ENCODE measurements at places on chromosomes 2 and 18.

- no peak for DNase-seq
Measured at GRCh38 chr2:39661826-39662225, 3.9 kb upstream of the TMEM178A start.

DNA sequence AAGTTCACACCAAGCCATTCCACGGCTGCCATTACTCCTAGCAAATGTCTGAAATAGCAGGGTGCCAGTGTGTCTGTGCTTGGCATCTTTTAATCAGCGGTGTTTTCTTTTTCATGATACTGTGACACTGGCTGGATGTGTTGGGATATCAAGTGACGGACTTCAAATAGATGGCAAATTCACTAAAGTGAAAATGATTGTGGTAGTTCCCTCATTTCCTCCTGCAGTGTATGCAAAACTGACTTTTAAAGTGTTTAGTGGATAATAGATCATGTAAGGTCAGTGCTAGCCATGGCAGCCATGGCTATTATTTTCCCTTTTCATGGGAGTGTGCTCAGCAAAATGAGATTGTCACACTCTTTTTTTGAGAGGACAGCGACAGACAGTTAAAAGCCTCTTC lies 261.5 kb upstream of the SIX3 start:
- no peak for DNase-seq

- no peak for DNase-seq
Measured at GRCh38 chr2:205484215-205484614, 198.1 kb upstream of the NRP2 start.

DNA sequence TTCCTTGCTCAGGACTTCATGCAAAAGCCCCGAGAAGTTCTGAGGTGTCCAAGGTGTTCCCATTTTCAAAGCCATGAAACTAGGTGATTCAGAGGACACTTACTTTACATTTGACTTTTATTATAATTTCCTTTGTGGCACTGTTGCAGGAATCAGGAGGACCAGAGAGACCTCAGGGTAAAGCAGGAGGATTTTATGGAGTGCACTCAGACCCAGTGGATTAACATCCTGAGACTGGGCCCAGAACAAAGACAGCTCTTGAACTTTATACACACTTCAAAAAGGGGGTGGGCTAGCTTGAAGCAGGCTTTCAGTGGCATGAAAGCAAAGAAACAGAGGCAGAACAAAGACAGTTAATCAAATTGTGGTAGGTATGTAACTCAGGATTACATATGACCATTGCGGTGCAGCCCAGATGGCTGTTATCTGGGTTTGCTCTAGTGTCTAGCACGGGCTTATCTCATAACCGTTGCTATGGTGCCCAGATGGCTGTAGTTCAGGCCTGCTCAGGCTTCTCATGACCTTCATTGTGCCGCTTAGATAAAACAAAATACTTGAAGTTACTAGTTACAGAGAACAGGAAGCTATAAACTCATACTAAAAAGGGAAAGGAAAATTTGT lies 39.4 kb downstream of the TMEM182 start:
- DNase-seq = no peak

GRCh38 chr2:62410926-62411456 lies 95.0 kb downstream of the TMEM17 start:
- DNase-seq = no peak

Measured in NK-92 treated with Interleukin-12 subunit alpha and Interleukin-12 subunit beta, amount 100 ng/mL, for 24 hours (cell line).